ENCODE measurements at places on chromosomes 2 and 18.

DNA sequence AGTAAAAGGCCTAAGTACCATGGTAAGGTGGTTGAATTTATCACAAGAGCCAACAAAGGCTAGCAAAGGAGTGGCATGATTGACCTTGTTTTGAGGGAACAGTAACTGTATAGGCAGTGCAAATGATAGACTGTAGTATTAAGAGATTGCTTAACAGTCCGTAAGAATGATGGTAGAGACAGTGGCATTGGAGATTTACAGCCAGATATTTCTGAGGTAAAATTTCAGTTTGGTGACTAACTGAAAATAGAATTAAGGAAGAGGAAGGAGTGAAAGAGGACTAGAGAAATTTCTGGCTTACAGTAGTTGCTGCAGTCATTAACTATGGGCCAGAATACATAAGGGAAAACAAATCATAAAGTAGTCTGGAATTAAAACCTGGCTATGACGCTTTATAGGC, 4.4 kb upstream of the BAZ2B start:
- no peak for DNase-seq

- DNase-seq: no peak
Measured at GRCh38 chr2:132859590-132859989, 189.6 kb upstream of the LYPD1 start.

DNA sequence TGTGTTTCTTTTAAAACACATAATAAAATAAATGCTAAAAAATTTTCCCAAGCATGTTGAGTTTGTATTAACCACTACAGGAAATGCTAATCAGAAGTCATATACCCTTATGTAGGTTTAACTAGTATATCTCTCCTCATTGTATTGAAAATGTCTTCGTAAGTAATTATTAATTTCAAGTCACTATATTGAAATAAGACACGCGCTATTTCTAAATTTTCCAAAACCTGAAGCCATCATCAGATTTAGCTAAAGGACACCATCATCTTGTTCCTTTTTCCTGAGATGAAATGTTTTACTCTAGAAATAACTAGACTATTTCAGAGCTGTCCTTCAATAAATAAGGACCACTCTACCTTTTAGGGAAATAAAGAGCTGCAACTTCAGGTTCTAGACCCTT, 78.9 kb downstream of the LPIN2 start:
- no peak for DNase-seq

DNA sequence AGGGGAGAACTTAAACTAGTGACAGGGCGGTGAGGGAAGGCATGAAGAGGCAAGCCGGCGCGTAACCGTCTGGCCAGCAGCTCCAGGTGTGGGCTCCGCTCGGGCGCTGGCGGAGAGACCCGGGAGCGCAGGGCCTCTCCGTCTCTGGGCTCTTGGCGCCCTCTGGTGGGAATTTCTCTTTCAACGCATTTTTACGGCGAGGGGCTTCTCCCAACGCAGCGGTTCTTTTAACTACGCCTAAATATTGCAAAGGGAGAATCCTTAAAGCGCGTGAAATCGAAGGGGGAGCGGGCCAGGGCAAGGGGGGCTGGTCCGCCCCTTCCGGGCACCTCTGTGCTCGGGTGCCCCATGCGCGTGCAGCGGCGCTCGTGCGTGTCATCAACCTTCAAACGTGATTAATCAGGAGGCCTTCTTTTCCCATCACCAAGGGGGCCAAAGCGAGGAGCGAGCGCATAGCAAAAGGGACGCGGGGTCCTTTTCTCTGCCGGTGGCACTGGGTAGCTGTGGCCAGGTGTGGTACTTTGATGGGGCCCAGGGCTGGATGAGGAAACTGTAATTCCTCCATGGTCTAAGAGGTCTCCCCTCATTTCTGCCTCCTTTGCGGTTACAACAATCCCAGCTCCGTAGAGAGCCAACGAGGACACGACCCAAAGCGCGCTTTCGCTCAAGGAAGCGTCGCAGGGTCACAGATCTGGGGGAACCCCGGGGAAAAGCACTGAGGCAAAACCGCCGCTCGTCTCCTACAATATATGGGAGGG, 762 bp upstream of the GAD1 start:
- peak; percentile 59 for DNase-seq

DNA sequence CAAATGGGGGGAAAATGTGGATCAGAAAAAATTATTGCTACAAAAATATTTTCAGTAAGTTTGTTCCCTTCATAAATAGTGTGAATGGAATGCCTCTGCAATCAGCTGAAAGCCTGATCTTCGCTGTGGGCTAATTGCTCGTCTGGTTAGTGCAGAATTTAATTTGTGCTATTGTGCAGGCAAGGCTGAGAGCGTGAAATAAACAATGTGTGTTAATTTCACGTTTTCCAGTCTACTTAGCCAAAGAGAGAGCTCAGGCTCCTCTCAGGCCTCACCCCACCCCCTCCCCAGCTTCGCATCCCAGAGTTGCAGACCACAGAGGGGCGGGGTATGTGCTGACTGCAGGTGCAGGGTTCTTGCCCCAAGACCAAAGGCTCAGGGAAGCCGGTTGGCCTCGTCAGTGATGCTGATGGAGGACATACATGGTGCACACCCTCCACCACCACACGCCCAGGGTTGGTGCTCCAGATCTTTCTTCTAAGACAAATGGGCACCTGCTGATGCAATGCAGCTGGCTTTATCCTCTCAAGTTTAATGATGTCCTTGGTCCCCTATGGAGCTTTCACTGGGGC, 302.6 kb upstream of the SLC14A2 start:
- DNase-seq: no peak

DNA sequence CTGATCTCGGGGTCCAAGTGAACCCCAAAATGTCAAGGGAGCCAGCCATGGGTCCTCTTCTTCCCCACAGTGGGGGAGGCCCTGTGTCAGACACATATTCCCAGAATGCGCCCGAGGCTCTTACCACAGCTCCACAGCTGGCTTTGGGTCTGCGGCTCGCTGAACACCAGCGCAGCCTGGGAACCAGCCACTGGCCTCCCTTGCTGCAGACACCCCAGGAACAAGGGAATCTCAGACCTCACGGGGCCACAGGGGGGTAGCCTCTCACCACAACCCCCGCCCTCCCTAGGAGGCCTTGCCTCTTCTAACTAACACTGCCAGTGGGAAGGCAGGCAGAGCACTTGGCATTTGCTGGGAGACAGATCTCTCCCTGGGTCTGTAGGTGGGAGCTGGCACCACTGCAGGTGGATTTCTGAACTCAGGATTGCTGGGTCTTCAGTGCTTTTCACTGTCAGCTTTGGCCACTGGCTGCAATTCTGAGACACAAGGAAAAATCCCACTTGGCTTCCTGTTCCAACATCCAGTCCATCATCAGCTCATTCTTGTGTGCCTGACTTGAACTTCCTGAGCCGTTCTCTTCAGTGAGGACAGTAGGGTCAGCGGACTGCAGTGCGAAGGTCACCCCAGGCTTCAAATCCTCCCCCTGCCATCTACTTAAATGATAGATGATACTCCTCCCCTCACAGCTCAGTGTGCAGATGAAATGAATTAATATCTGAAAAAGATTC, 128.7 kb downstream of the CAPN13 start:
- DNase-seq: no peak

DNA sequence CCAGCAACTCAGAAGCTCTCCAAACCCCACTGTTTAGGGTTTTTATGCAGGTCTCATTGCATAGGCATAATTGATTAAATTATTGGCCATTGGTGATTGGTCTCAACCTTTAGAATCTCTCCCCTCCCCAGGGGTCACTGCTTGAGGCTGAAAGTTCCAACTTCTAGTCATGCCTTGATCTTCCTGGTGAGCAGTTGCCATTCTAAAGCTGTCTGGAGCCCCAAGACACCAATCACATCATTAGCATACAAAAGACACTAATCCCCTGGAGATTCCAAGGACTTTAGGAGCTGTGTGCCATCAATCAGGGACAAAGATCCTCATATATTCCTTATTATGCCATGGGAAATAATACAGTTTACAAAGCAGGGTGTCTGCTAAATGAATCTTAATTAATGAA, 863.4 kb upstream of the KLHL29 start:
- DNase-seq: no peak

DNA sequence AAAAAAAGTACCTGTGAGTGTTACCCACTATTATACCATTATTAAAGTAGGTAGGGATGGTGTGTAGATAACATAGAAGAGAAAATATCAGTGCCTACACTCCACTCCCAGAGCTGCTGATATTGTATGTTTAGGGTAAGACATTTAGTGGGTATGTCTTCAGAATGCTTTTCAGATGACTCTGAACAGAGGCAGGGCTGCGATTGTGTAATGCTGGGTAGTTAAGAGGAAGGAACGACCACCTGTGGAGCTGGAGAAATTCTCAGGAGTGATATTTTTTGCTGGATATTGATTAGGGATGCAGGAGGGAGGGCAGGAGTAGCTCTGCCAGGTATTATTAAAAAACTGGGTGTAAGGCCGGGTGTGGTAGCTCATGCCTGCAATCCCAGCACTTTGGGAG, 2.8 kb downstream of the CNOT11 start:
- no peak for DNase-seq

- DNase-seq: no peak
Measured at GRCh38 chr2:230942920-230943896, 18.2 kb upstream of the GPR55 start.

DNA sequence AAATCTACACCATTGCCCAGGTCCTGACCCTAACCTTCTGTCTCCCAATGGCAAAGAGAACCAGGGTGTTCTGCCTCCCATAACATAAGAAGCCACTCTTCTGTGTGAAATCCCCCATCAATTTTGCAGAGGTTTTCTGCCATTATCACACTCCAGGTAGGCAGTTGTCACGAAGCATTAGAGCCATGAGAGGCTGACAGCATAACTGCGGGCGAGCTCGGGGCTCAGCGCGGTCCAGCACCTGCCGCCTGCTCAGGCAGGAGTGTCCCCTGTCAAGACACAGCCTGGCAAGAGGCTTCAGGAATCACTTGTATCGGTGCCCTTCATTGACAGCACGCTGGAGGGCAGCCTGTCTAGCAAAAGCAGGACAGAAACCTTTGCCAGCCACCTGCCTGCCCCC, 251.2 kb downstream of the SATB2 start:
- no peak for DNase-seq

- DNase-seq: no peak
Measured at GRCh38 chr2:25988134-25988533, 5.8 kb upstream of the KIF3C start.

DNA sequence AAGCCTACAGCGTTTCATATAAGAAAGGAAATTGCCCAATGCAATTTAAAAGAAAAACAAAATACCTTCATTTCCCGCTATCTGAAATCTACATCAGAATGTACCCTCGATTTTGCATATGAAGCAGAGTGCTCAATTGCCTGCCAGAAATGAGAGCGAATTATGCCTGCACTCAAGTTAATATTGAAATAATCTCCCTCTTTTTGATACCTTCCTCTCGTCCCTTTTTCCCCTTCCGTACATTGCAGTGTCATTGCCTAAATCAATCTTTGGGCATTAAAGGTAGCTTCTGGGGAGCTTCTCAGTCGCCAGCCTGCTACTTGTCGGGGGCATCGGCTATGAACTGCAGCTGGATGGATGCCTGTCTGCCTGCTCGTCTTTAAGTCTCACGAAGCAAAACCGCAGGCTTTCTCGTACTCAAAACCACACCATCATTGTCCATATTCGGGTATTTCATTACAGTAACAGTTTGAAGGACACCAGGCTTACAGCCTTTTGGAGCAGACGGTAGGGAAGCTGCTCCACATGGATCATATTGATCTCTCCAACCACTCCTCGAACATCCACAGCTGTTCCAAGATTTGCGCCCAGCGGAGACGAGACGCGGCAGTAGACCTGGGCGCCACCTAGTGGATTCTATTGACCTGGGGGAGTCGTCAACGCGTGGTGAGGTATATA, 64.0 kb upstream of the HNRNPA3 start:
- DNase-seq: peak; percentile 48

- no peak for DNase-seq
Measured at GRCh38 chr2:145197944-145198343, 678.0 kb upstream of the ZEB2 start.

DNA sequence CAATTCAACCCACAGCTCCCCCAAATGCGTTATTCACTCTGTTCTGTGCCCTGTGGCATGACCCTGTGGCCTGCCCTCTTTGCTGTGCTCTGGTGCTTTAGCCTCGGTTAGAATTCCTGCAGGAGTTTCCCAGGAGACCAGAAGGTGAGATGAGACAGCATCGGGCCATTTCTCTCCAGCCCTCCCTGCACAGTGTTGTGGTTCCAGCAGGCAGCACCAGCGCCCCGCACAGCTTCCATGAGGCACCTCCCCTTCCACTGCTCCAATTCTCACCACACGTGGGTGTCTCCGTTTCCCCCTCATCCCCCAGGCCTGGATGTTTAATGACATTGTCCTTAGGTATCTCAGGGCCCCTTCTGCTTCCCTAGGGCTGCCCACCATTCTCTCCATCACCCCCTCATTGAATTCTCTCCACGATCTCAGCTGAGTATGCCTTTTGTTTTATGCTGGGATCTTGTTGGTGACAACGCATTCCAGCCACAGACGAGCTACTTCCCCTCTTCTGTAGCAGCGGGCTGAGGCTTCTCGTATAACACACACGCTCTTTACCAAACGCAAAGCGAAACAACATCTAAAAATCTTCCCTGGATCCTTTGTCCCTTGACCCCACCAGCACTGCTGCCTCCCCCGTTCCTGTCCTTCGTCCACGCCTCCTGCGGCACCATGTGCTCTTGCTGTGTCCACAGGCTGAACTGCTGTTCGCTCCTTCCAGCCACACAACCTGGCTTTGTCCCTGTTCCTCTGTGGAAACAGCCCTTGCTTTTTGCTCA, 35.1 kb downstream of the ACKR3 start:
- no peak for DNase-seq

GRCh38 chr2:200966770-200967169, 3.3 kb upstream of the ORC2 start:
- DNase-seq: no peak

Data from stimulated activated CD4-positive, alpha-beta T cell treated with anti-CD3 and anti-CD28 coated beads, Interleukin-12 subunit alpha, Interleukin-12 subunit beta, amount 100 ng/mL, for 24 hours (primary cell).